ENCODE measurements at places on chromosomes 1 and 21.
A peak's percentile ranks its signal among the peaks of the same experiment; 100 is the strongest.

DNA sequence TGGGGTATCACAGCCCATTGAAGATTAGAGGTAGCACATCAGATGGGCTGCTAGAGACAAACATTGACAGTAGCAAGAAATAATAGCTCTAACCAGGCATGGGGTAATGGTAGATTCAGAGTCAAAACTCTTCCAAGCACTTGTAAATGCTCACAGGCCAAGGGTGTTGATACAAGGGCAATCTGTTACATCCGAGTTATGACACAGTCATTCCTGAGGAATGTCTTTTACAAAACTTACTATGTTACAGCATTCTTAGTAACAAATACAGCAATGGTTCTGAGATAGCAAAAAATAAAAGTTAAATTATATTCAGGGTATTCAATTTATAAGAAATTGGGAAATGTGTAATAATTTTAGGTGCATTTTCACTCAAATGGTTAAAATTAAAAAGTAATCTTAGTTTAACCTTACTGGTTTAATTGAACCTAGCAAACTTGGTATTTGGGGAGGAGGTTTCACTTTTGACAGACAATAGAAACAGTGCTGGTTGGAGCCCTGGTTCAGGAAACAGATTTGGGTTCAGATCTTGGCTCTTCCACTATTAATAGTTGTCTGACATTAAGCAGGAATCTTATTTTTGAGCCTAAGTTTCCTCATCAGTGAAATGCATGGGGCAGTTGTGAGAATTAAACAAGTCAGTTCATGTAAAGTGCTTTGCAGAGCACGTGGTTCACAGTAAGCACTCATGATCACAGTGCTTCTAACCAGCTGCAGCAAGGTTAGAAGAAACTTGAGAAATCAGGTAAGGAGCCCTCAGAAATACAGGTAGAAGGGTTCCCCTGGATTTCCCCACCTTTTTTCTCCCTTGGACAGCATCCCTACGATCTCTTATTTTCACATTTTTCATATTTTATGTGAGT, 4.4 kb downstream of the ST3GAL3 start:
- no peak for DNase-seq

DNA sequence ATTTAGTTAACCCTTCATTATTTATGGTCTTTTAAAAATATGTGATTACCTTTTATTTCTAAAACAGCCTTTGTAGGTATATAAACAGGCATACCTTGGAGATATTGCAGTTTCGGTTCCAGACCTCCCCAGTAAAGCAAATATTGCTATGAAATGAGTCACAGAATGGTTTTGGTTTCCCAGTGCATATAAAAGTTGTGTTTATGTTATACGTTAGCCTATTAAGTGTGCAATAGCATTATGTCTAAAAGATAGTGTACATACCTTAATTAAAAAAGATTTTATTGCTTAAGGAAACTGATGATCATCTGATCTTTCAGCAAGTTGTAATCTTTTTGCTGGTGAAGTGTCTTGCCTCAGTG, 44.1 kb downstream of the XCL2 start:
- no peak for DNase-seq

DNA sequence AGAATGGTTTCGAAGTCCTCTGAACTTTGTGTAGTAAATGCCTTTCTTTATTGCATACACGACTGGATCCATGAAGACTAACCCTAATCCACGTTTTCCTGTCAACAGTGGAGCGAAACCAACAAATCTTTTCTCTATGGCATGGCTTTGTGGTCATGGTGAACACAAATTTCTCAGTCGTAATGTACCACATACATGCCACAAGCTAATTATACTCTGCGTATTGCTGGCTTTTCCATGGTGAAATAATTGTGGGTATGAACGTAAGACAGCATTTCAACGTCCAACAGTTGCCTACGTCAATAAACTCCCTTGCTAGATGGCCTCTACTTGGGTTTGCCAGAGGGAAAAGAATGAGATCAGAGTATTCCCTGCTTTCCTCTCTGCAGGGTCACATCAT, 27.5 kb downstream of the INTS7 start:
- no peak for DNase-seq

GRCh38 chr1:53585565-53585964, 126.4 kb downstream of the DMRTB1 start:
- peak; percentile 24 for DNase-seq

GRCh38 chr1:13983393-13983792, 283.4 kb downstream of the PRDM2 start:
- no peak for DNase-seq

- DNase-seq = peak; percentile 38
Measured at GRCh38 chr1:30684881-30685795, 38.2 kb downstream of the MATN1 start.

DNA sequence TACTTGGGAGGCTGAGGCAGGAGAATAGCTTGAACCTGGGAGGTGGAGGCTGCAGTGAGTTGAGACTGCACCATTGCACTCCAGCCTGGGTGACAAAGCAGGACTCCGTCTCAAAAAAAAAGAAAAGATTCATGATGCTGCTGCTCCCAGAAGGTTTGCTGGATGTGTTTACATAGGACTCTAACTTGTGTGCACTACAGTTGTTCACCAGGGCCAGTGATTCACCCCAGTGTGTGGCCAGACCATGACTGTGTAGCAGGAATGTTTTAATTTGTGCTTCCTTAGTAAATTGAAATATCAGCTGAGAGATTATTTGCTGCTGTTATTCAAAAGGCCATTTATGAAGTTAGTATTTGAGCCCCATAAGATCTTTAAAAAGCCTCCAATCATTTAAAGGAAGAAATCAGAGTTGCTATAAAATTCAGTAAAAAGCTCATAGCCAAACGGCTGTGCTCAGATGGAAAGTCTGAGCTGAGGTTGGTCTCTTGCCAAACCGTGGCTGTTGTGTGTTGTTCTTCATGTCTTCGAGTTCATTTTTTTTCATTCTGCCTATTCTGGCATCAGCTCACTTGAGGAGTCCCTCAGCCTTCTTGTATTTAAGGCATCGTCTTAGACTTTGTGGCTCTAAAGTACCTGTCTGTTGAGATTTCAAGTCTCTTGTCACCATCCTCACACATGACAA, 18.1 kb upstream of the PGD start:
- DNase-seq = no peak

- no peak for DNase-seq
Measured at GRCh38 chr1:27000817-27001460, 7.4 kb downstream of the TRNP1 start.

DNA sequence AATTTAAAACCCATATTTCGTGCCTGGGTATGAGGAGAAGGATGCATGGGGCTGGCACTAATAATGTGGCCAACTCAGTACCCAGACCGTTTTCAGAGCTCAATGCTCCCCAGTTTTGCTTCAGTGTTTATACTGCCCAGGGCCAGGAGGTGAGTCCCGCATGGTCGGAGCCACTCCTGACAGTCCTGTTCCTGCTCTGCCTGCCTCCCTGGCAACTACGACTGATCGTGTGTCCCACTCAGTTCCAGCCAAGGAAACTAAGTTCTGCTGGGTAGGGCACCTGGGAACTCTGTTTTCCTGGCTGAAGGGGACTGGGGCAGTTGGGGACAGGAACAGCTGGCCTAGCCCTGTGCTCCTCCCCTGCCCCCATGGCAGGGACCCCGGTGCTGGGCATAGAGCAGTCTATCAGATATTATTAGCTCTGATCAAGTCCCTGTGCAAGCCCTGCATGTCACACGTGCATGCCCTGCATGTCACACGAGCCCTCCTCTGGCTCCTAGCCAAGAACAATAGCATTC, 19.2 kb downstream of the S100A7 start:
- DNase-seq = no peak

DNA sequence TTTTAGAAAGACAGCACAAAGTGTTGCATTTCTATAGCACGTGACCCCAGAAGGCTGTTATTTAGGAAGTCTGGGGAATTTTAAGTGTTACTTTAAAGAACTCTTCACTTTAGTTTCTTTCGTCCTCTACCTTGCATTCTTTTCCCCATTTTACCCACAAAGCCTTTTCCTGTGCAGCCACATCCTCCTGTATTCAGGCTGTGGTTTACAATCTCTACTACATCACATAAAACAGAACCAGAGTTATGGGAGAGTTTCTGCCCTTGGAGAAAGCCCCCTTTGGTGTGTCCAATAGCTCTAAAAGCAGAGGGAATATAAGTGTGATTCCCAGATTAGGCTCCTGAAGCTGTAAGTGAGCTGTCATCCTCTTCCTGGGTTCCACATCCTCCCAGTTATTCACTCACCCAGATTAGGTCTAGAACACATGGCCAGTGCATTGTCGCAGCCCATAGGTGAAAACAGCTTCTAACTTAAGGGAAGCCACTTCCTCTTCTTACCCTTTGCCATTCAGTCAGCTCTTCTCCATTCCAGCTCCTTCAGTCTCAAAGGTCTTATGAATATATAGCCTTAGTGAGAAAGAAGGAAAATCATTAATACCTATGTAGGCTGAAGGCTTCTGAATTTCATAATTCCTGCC, 171.1 kb downstream of the PIGK start:
- DNase-seq = no peak

- no peak for DNase-seq
Measured at GRCh38 chr1:99917214-99917613, 52.6 kb upstream of the SLC35A3 start.

DNA sequence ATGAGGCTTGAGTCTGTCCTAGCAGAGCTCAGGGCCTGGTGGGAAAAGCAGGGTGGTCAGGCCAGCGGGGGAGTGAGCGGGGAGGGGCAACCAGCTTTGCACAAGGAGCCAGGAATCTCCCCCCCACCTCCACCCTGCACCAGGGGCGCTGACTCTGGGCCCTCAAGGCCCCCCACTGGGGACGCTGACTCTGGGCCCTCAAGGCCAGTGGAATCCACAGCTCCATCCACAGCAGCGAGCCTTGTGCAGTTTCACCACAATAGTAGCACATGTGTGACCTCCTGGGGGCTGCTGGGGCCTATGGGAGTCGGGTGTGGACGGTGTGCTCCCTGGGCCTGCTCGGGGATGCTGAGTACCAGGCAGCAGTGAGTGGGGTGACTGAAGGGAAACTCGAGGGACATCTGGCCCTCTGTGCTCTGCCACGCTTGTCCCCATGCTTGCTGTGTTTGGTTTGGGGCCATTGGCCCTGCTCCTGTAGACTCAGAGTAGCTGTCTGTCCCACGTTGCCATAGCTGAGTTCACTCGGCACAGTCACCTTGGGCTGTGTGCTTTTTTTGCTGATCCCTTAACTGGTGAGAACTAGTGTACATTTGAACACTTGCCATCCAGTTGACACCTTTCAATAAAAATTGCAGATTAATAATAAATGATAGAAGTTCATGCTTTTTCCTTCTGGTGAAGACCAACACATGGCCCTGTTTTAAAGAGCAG, 89.2 kb downstream of the ADARB1 start:
- no peak for DNase-seq

- no peak for DNase-seq
Measured at GRCh38 chr1:25205786-25206185, 26.5 kb downstream of the SYF2 start.

DNA sequence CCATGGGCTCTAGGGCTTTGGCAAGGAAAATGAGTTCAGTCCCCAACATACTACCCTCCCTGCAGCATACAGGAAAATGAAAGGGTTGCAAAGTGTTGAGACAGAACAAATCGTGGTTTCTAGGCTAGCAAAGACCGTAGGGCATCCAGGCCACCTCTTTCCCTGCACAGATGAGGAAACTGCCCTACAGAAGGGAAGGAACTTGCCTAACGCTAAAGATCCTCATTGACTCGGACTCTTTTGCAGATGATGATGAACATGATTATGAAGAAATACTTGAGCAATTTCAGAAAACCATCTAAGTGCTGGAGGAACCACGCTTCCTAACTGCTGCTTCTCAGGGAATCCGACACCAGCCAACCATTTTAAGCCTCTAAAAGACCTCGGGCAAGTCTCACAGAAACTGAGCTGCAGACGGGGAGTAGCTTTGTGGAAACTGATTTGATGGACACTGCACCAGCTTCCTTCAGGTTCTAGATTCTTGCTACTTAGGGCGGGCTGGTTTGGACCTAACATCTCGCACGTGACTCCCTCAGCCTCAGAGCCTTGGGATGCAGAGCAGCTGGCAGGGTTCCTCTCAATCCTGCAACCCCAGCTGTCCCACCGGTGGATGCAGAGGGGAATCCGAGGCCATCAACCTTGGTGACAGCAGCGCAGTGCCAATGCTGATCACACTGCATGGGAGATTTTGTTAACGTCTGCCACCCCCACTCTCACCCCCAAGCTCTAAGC, 13.4 kb downstream of the THEMIS2 start:
- no peak for DNase-seq

DNA sequence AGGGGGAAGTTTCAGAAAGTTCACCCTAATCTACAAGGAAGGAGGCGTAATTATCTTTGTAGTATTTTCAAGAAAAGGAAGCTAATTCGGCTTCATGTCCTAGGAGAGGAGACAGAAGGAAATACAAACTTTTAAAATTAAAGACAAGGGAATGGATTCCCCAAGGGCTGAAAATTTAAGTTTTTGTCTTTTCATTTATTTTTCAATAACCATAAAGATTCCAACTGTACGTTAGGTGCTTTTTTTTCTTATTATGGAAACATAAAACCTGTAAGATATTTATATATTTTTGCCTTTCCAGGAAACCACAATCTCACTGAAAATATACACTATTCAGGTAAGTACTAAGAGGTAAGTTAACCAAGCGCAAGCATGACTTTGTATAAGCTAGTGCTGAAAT, at the start of gene OR2M3:
OR2M3 (plus strand) TSS at position 301 of the 400 bp plus-strand sequence. CDS start 5,803 bp downstream, outside the sequence.
- DNase-seq = no peak

GRCh38 chr21:32103361-32103760, 175.5 kb downstream of the MIS18A start:
- DNase-seq = no peak

DNA sequence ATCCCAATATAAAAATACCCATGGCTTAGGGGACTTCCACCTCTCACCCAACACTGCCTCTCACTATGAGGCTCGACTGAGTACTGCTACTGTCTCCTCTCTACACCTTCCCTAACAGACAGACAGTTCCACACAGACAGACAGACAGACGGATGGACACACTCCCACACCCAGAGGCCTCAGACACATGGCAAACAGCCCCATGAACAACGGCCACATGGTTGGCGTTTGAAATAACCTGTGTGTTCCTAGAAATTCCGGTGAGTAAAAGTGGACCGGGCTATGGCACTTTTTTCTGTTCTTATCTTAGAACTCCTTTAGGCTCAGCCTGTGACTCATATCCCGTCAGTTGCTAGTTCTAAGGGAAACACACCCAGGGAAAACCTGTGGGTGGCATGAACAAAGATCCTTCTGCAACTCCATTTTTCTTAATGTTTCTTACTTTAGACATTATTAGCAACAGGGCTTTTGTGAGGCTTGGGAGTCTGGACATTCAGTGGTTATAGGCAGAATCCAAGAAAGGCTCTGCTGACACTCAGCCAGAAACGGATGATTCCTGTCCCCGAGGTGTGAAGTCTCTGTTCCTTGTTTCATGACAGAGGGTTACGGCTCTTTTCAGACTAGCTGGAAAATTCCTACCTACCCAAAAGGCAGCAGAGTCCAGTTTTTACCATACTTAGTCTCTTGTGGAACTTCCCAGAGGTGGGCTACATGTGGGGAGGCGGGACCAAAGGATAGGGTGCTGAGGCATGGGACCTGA, 90.5 kb upstream of the TLR5 start:
- DNase-seq = no peak

DNA sequence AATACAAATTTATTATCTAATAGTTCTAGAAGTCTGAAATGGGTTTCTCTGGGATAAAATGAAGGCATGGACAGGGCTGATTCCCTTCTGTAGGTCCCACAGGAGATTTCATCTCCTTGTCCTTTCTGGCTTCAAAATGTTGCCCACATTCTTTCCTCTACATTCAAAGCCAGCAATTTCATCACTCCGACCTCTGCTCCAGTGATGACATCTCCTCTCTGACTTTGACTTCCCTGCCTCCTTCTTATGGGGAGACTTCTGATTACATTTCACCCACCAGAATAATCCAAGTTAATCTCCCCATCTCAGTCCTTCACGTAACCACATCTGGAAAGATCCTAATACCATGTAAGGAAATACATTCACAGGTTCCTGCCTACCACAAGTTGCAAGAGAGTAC, 358.0 kb upstream of the C1orf87 start:
- no peak for DNase-seq

Measured in activated T-cell treated with anti-CD3 and anti-CD28 coated beads, Interleukin-2, amount 50 U/mL, for 24 hours (primary cell).